CD8-positive, alpha-beta memory T cell (primary cell): ENCODE measurements at places on chromosomes 1 and 21.

- no peak overlapping the region for H3K27ac ChIP-seq
- no peaks in the 10 kb centered on the region for H3K4me1 ChIP-seq
- no peaks in the 10 kb centered on the region for H3K36me3 ChIP-seq
- H3K4me3 ChIP-seq: no peak overlapping the region
- DNase-seq: no peak
- H3K27me3 ChIP-seq: no peaks in the 10 kb centered on the region
Measured at GRCh38 chr21:37936010-37936785, 19.9 kb upstream of the KCNJ6 start.

- no peak for DNase-seq
- H3K4me1 ChIP-seq: no peaks in the 10 kb centered on the region
Measured at GRCh38 chr1:232676307-232676706, 46.4 kb upstream of the SIPA1L2 start.

DNA sequence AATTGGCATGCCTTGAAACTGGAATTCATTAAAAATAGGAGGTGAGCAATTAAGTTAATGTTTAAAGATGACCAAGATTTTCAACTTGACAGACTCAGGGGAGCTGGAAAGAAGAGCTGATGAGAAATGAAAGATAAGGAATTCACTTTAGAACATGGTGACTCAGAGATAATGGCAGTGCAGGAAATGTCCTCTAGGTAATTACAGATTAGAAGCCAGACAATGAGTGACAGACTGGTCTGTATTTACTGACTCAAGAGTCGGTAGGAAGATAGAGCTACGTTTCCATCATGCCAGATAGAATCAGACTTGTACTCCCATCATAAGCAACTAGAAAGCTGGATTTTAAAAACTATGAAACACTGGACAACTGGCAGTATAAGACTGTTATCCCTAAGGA lies 151.6 kb downstream of the AJAP1 start:
- DNase-seq: no peak
- H3K4me1 ChIP-seq: no peaks in the 10 kb centered on the region
- H3K4me3 ChIP-seq: no peak overlapping the region
- H3K36me3 ChIP-seq: no peaks in the 10 kb centered on the region

DNA sequence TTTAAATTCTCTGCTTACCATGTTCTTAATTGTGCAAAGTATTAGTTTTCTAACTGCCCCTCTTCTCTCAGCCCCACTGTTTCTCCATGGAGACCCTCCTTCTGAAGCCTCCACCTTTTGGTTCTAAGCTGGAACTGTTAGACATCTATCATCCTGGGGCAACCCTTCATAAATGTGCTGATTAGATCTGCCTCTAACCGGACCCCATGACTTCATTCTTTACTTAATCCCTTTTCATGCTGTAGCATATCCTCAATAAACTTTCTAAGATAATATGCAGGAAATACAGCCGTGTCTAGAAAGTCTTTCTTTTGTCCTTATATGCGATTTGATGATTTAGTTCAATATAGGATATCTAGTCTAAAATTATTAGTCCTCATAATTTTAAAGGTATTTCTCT lies 1020.1 kb downstream of the ADGRL2 start:
- H3K27ac ChIP-seq: no peak overlapping the region
- no peak for DNase-seq
- H3K4me3 ChIP-seq: no peak overlapping the region

DNA sequence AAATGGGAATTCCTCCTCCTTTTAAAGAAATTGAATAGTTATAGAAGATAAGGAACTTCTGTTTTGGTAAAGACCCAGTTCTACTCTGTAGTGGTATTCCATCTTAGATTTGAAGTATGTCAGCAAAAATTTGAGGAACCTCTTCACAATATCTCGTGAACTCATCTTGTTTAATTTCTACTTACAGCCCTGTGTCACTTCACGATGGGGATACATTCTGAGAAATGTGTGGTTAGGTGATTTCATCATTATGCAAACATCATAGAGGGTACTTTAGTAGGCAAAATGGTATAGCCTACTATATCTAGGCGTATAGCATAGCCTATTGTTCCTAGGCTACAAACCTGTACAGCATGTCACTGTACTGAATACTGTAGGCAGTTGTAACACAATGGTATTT lies 36.0 kb downstream of the ALG6 start:
- H3K4me1 ChIP-seq: no peaks in the 10 kb centered on the region
- no peak overlapping the region for H3K27ac ChIP-seq
- H3K27me3 ChIP-seq: no peaks in the 10 kb centered on the region
- no peaks in the 10 kb centered on the region for H3K36me3 ChIP-seq
- no peak for DNase-seq
- no peak overlapping the region for H3K4me3 ChIP-seq

GRCh38 chr1:116096013-116096618 lies 15.1 kb upstream of the MAB21L3 start:
- DNase-seq: no peak
- H3K4me1 ChIP-seq: no peaks in the 10 kb centered on the region
- no peak overlapping the region for H3K27ac ChIP-seq
- H3K36me3 ChIP-seq: no peaks in the 10 kb centered on the region
- no peaks in the 10 kb centered on the region for H3K27me3 ChIP-seq
- H3K4me3 ChIP-seq: no peak overlapping the region

GRCh38 chr1:205517763-205518162 lies 13.3 kb downstream of the CDK18 start:
- no peaks in the 10 kb centered on the region for H3K27me3 ChIP-seq
- H3K4me1 ChIP-seq: no peaks in the 10 kb centered on the region
- H3K4me3 ChIP-seq: no peak overlapping the region
- DNase-seq: no peak
- no peaks in the 10 kb centered on the region for H3K36me3 ChIP-seq
